ENCODE measurements at places on chromosomes 16 and 17.

DNA sequence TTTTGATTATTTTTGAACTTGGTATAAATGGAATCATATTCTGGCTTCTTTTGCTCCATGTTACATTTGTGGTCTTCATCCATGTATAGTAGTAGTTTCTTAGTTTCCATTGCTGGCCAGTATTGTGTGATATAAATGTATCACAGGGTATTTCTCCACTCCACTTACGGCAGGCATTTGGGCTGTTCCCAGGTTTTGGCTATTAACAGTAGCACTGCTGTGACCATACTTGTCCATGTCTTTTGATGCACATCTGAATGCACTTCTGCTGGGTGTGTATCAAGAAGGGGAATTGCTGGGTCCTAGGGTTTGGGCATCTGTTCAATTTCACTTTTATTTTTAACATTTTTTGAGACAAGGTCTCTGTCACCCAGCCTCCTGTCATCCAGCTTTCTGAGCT is 13.9 kb downstream of the NTN1 start:
- no peak for DNase-seq

DNA sequence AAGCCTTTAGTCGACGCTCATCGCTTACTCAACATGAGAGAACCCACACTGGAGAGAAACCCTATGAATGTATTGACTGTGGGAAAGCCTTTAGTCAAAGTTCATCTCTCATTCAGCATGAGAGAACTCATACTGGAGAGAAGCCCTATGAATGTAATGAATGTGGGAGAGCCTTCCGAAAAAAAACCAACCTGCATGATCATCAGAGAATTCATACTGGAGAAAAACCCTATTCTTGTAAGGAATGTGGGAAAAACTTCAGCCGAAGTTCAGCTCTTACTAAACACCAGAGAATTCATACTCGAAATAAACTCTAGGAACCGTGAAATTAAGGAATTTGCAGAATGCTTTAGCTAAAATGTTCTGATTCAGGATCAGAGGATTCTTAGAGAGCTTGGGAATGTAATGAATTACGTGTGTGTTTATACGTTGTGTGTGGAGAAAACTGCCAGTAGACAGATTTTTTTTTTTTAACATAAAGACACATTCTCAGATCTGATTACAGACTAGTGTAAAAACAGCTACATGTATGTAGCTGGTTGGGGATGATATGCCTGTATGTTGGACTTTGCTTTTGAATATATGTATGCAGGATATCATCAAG is 25.4 kb downstream of the ZFP90 start:
- no peak for DNase-seq

- peak; percentile 52 for DNase-seq
Observed at GRCh38 chr16:71895679-71896365, 491 bp downstream of the IST1 start.

- no peak for DNase-seq
Observed at GRCh38 chr17:66675991-66676371, 158.9 kb upstream of the CACNG5 start.

DNA sequence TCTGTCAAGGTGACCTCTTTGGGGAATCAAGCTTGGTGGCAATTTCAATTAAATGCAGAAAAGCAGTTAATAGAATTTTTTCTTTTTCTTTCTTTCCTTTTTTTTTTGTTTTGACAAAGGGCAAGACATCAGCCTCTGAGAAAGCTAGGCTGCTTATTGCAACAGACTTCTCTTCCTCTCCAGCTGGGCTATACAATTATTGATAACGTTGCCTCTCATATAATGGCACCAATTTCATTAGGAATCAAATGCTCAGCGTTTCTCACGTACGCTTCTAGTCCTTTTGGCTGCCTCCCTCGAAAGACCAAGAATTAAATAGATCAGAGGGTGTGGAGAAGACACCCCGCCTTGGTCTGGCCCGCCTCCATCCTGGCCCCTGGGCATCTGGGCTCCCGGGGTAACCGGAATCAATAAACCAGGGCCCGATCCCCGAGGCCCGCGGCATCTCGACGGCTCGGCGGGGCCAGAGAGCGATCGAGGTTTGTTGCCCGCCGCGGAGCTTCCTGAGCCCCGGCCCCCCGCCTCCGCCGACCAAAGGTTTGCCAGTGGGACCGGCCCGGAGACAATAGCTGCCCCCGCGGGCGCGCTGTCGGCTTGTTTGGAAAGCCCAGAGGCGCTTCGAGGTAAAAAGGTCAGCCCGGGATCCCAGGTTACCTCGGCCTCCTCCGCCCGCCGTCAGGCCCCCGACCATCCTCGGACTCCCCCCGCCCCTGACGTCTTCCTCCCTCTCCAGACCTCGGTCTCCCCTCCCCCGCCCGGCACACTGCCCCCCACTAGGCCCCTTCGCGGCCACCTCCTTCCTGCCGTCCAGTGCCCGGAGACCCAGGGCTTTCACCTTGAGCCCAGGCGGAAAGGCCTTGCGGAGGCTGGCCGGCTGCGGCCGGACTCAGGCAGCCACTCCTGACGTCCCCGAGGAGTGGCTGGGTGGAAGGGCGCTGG is 3.9 kb downstream of the HOXB1 start:
- DNase-seq, result no peak

GRCh38 chr16:8818504-8819270 is 21.0 kb downstream of the PMM2 start:
- DNase-seq, result no peak

- peak; percentile 61 for DNase-seq
Observed at GRCh38 chr17:50139950-50140885, 10.3 kb upstream of the SAMD14 start.

- no peak for DNase-seq
Observed at GRCh38 chr16:54318941-54319340, 32.4 kb upstream of the IRX3 start.

DNA sequence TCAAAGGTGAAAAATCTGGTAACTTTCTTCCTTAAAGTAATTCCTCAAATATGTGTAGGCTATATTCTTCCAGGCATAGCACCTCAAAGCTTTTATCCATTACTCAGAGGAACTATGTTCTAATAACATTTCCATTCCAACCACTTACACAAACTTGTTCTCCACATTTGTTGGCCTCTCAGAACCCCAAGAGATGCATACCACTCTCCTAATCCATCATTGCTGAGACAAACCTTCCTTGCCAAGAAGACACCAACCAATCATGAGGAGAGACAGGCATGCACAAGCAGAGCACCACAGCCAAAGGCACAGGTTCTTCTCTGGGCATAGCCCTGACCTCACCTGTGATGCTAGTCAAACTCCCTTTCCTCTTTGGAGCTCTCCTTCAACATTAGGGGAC is 20.9 kb downstream of the CDH11 start:
- no peak for DNase-seq

DNA sequence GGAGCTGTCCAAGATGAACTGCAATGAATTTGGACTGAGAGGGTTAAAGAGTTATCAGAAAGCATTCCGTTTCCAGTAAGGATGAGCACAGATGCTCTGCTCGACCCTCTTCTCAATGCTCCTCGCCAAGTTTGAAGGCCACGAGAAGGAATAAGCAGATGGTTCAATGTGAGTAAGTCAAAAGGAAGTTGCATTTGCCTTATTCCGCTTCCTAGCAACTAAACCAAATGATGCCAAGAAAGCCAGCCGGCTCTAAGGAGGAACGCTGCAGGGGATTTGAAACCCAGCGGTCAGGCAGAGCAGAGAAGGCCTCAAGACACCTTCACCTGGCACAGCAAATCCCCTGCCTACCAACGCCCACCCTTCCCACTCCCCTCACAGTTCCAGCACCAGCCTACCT is 52.1 kb upstream of the CNEP1R1 start:
- DNase-seq, result no peak

DNA sequence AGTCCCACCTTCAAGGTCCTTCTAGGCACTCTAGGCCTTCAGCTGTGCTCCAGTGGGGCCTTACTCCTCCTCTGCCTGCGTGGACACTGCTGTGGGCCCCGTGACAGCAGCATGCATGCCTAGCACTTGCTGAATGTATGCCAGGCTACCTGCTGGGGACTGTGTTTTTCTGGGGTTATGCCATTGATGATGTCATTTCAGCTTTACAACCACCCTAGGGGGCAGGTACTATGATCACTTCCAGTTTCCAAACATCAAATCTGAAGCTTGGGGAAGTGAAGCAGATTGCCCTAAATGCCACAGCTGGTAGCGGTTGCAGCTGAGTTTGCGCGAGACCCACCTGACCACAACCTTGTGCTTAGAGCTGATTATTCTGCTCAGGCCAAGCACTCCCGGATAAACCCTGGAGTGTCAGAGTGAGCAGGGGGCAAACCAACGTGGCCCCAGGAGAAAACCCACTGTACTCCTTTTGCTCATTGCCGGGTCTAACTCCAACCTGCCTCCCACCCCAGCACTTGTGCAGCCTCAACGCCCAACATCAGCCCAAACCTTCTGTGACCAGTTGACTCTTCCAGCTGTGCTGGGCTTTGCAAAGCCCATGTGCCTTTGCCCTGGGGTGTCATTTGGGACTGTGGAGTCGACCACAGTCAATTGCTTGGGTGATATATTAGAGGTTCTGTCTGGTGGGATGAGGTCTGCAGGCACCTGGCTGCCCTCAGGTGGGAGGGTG is 168.4 kb downstream of the ENGASE start:
- no peak for DNase-seq

- no peak for DNase-seq
Observed at GRCh38 chr16:53219795-53220454, 165.1 kb downstream of the CHD9 start.

- DNase-seq, result no peak
Observed at GRCh38 chr17:81406117-81406953, 11.1 kb downstream of the BAHCC1 start.

DNA sequence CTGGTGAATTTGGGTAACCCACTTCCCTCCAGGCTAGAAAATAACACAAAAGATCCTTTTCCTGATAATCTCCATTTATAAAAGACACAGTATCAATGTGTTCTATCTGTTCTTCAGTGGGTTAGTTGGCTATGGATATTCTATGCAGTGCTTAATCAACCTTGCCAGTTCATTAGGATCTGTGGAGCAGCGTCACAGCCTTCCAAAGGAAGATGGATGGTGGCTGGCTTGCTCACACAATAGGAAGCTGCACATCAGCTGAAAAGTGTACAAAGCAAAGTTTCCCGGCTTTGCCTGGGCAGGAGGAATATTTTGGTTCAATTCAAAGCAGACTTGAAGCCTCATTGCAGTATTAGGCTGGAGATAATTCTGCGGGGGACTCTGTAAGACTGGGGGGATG is 70.3 kb upstream of the CA10 start:
- DNase-seq, result no peak

DNA sequence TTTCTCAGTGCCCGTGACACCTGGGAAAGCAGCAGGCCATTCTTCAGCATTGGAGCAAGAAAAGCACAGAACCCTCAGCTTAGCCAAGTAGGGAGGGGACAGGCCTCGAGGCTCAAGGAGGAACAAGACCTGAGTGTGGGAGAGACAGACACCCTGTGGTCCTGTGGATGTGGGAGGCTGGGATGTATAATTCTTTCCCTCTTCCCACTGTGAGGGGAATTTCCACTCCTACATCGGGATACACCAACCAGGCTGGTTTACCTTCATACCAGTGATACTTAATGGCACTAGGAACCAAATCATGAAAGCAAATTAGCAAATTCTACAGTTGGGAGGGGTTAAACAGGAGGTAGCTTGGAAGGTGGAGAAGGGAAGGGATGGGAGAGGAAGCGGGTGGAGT is 41.7 kb downstream of the LYRM1 start:
- DNase-seq, result no peak

GRCh38 chr16:48845261-48845660 is 235.3 kb upstream of the N4BP1 start:
- DNase-seq, result no peak

GRCh38 chr17:39928858-39929645 is 1.5 kb downstream of the LRRC3C start:
- DNase-seq, result peak; percentile 9

DNA sequence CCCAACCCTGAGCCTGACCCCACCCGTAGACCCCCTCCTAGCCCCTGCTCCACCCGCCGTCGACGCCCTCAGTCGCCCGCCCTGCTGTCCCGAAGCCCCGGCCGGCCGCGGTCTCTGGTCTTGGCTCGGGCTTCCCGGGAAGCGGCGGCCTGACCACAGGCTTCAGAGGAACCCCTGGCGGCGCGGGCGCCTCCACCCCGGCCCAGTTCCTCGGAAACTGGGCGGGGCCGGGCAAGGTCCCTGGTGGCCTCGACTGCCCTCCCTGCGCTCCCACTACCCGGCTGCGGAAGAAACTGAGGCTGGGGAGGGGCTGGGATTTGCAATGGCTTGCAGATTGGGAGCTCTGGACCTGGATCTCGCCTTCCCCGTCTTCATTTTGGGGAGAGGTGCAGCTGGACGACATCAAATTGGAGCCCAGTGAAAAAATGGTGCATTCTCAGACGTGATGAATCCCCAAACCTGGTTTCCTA is 692 bp upstream of the SOCS1 start:
- DNase-seq, result no peak

- no peak for DNase-seq
Observed at GRCh38 chr16:84953190-84953746, 58.1 kb downstream of the ZDHHC7 start.

DNA sequence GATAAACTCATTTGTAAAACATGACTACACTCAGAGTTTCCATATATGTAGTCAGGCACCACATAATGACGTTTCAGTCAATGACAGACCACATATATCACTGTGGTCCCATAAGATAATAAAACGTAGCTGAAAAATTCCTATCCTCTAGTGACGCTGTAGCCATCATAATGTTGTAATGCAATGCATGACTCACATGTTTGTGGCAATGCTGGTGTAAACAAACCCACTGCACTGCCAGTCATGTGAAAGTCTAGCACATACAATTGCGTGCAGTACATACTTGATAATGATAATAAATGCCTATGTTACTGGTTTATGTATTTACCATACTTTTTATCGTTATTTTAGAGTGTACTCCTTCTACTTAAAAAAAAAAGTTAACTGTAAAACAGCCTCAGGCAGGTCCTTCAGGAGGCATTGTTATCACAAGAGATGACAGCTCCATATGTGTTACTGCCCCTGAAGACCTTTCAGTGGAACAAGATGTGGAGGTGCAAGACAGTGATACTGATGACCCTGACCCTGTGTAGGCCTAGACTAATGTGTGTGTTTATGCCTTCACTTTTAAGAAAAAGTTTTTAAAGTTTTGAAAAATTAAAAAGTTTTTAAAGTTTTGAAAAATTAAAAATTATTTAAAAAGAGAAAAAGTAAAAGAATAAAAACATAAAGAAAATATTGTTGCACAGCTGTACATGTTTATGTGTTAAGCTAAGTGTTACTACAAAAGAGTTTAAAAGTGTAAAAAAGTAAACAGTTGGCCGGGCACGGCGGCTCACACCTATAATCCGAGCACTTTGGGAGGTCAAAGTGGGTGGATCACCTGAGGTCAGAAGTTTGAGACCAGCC is 9.0 kb downstream of the STAT5B start:
- no peak for DNase-seq

- no peak for DNase-seq
Observed at GRCh38 chr16:73915935-73916334, 380.7 kb upstream of the PSMD7 start.

DNA sequence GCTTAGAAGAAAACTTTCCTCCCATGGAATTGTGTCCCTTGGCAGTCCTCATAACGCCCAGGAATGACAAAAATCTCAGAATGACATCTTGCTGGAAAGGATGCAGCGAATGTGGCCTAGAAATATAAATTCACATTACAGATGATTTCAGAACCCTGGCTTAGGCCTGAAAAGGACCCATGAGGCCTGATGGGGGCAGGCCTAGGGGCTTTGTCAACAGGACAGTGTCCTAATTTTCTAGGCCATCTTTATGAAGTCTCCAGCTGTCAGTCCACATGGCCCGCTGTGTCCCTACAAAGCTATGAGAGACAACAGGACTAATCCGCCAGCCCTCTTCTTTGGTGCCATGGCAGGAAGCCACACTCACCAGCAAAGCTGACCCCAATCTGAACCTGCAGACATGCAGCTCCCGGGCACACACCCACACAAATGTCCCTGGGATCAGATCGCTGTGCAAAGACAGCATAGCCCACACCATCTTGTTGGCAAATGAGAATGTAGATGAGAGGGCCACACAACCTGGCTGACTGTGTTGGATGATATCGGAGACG is 40.4 kb upstream of the DNAH17 start:
- DNase-seq, result no peak
